ENCODE measurements at places on chromosomes 6 and 20. TPM values are rescaled to one million over a fixed set of nuclear protein-coding genes. Genes with fewer than 3 reads are reported as not detected.

NDUFAF4 gene
- total RNA-seq, result 36.5 TPM

ZNF391 gene
- total RNA-seq, result 8.0 TPM

CTCFL gene
- total RNA-seq, result not detected

GTSF1L gene
- total RNA-seq, result not detected

- no peak for DNase-seq
Measured at GRCh38 chr6:112597176-112597575, 250.0 kb downstream of the RFPL4B start.

GRCh38 chr6:84953111-84953755, 188.8 kb upstream of the TBX18 start:
- DNase-seq, result no peak

- DNase-seq, result no peak
Measured at GRCh38 chr6:41594326-41594725, 43.9 kb upstream of the MDFI start.
